ENCODE measurements at places on chromosomes 12 and 14.

DNA sequence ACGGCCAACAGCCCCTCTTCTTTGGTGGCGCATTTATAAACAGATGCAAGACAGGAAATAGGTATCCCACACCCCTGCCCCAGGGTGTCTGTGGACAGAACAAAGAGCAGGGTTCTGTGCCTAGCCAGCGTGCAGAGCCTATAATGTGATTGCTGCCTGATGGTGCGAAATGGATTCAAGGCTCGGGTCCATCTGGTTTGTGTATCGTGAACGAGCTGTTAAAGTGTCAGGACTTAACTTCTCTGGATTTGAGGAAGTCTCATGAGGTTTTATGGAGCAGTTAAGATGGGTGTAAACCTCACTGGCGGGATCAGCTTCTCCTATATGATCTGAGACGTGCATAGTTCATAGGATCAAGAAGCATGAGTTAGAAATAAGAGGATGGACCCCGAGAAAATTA, 388.7 kb upstream of the TBX3 start:
- DNase-seq, result no peak

DNA sequence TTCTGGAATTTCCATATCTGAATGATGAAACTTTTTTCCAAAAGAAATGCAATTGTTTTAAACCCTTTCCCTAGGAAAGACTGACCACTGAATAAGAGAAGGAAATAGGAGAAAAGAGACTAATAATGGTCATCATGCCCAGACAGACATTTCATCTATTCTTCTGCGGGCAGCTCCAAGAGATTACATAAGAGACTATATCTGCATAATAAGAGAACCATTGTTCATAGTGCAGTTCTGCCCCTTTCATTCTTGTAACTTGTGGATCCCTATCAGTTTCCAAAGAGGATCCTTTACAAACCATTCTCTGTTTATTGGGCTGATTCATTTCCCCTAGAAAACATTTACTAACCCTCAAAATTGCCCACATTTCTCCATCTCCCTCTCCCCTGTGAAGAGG, 197.8 kb downstream of the FSCB start:
- DNase-seq, result no peak

GRCh38 chr12:75556311-75556899, 45.0 kb upstream of the KRR1 start:
- no peak for DNase-seq

- DNase-seq, result no peak
Measured at GRCh38 chr12:100557357-100557756, 16.1 kb upstream of the GAS2L3 start.

GRCh38 chr14:103898711-103899110, 29.5 kb upstream of the TDRD9 start:
- no peak for DNase-seq

GRCh38 chr12:2250797-2251196, 198.0 kb downstream of the CACNA1C start:
- no peak for DNase-seq

DNA sequence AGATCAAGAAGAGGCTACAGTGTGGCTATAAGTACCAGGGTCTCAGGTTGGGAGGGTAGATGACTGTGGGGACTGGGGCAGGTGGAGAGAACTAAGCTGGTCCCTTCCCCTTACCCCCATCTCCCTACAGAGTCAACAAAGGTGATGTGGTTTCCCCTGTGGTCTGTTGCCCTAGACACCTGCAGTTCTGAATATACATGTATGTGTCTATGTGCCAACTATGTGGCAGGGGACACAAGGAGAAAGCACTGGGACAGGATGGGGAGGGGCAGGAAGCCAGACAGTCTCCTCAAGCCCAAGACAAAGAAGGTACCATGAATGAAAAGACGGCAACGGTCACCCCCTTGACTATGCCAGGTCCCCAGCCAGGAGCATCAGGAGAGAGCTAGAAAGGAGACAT, 4.5 kb upstream of the HDAC7 start:
- DNase-seq, result no peak

DNA sequence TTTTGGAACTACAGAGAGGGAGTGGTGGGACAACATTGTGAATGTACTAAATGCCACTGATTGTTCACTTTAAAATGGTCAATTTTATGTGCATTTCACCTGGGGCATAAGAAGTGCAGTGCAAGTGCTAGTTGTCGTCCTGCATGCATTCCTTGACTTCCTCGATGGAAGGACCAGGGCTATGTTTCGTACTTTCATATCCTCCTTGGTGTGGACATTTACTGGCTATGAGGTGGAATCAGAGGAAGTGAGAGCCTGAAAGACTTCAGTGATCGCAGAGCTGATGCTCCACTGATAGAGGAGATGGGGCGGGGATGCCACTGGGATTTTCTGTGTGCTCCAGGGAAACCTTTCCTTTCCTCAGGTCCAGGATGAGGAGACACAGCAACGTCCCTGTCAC, 54.1 kb upstream of the DDX11 start:
- DNase-seq, result no peak

- peak; percentile 62 for DNase-seq
Measured at GRCh38 chr12:95623554-95624170, 72.4 kb upstream of the USP44 start.

DNA sequence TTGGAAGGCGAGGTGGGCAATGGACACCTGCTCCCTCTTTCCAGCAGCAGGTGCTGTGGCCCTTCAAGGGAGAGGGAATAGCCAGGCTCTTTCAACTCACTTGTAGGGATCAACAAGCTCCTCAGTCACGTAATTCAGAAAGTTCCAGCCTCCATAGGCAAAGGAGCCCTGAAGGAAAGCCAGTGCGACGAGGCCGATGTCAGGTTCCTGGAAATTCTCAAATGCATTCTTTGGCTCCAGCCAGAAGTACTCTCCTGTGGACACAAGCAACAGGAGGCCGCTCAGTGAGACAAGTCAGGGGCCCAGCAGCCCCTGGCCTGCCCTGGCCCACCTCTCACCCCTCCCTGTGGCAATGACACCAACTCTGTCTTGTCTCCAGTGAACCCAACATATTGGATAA, 21.3 kb upstream of the CEBPE start:
- no peak for DNase-seq

GRCh38 chr14:68639758-68640574, 152.9 kb downstream of the ZFP36L1 start:
- DNase-seq, result no peak

Measured in GM13976 (cell line).